ENCODE measurements at places on chromosomes 7 and 10. TPM values are rescaled to one million over a fixed set of nuclear protein-coding genes. Genes with fewer than 3 reads are reported as not detected.
A peak's percentile ranks its signal among the peaks of the same experiment; 100 is the strongest.

DNA sequence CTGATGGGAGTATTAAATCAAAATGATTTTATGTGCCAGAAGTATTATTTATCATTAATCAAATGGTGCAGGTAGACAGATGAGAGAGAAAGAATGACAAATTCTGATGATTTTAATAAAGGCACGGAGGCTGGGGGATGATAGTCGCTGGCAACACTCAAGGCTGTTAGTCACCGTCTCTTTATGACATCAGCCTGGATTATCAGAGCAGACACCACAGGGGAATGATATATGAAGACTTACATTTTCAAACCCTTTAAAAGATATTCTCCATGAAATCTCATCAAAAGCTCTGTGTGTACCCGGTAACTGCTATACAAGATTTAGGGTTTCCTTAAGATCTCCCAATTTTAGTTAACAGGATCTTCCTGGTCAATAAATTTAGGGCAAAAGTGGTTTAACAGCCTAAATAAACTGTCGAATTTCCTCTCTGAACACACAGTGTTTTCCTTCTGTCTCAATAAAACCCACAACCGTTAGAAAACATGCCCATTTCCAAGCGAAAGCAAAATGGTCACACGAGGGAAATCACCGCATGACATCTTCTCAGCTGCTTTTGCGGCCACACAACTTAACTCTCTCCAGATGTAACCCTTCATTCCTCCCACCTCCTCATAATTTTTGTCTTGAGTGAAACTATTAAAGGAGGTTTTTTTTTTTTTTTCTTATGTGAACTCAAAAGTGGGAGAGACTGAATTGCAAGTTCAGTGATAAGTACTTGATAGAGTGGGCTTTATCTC, 133.2 kb upstream of the FAM171A1 start:
- DNase-seq = peak; percentile 10

- peak; percentile 87 for DNase-seq
Observed at GRCh38 chr7:55441774-55442522, 76.8 kb downstream of the LANCL2 start.

GRCh38 chr10:93178226-93178625, 104.5 kb downstream of the CYP26A1 start:
- no peak for DNase-seq

The SPAM1 gene
- not detected for total RNA-seq

The TEX36 gene
- total RNA-seq = not detected

GRCh38 chr7:111735661-111736551, 173.6 kb upstream of the IMMP2L start:
- peak; percentile 76 for DNase-seq

The LRRC17 gene
- 1,308 TPM for total RNA-seq

The NRG3 gene
- not detected for total RNA-seq

DNA sequence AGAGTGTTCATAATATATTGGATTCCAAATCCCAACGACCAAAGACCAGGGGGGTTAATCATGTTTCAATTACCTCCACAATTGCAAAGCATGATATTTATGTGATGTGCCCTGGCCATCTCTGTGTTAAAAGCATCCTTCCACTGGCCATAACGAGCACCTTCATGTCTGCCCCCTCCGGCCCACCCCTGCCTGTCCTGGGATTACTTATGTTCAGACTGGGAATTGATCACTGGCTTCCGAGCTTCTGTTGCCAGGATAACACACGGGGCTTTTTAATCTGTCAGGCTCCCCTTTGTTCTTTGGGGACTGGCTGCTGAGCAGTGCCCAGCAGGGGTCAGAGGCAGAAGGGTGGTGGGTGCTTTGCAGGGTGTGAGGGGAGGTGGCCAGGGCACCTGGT, 13.7 kb upstream of the CHST15 start:
- no peak for DNase-seq

The POLR3A gene
- 15.3 TPM for total RNA-seq

The DYDC2 gene
- not detected for total RNA-seq

DNA sequence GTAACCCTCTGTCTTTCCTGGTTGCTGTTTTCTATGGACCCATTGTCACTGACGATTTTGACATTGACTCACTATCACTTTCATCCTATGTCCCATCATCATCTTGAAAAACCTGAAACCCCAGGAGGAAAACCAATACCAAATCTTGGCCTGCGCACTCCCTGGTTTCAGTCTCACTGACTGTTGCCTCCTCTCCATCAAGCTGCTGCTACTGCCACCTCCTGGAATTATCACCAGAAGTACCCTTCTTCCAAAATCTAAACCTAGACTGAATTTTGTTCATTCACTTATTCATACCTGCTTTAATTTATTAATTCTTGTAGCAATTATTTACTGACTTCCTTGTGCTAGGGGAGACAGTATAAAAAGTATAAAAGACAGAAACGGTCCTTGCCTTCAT, 44.5 kb upstream of the ACBD5 start:
- no peak for DNase-seq

The GBX1 gene
- total RNA-seq = not detected

The MGAM2 gene
- not detected for total RNA-seq

- no peak for DNase-seq
Observed at GRCh38 chr7:156675721-156676120, 35.1 kb downstream of the RNF32 start.

DNA sequence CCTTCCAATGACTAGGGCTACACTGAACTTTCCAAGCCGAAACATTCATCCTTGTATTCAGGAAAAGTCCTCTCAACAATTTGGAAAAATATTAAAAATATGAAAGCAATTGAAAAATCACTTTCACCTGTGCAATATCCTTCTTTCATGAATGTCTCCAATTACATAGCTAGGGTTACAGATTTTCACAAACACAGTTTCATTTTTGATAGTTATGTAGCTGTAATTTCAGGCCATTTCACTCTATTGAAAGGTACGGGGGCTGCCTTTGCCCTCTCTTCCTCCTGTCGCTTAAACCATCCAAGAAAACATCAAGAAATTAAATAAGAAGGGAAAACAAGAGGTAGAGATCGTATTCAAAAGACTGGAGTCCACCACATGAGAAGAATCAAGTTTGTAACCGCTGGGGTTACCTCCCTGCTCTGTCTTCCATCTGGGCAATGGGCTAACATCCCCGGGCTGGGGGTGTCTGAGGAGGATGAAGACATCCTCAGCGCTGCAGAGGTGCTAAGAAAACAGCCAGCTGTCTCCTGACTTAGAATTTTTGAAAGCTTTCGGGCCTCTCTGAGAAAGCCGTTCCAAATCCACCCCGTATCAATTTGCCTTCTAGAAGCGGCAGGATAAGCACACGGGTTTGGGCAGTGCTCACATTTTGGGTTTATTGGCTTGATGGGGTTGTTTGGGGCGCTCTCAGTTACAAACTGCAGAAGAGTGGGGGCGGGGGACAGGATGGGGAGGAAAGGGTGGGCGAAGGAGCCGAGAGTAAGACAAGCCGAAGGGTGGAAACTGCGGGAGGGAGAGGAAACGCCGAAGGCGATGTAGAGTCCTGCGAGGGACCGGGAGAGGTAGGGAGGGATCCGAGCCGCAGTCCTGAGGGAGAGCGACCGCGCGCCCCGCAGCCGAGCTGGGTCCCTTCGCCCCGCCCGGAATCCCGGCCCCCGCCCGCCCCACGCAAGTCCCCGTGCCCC, 24.3 kb upstream of the VAX1 start:
- no peak for DNase-seq

The CFAP70 gene
- total RNA-seq = 0.45 TPM

The DPYSL4 gene
- total RNA-seq = 22.4 TPM

GRCh38 chr7:153628825-153629224, 423.4 kb upstream of the DPP6 start:
- DNase-seq = no peak

The TDRD1 gene
- total RNA-seq = 0.06 TPM

The DENND2A gene
- not detected for total RNA-seq

GRCh38 chr10:36017137-36017536, 375.0 kb upstream of the FZD8 start:
- DNase-seq = no peak

GRCh38 chr7:45021604-45022296, 21.7 kb downstream of the CCM2 start:
- DNase-seq = peak; percentile 98

The RAPGEF5 gene
- total RNA-seq = 0.06 TPM

- no peak for DNase-seq
Observed at GRCh38 chr10:13338390-13339110, 9.5 kb downstream of the SEPHS1 start.

The GNAI1 gene
- total RNA-seq = 84.0 TPM

- DNase-seq = no peak
Observed at GRCh38 chr10:130422366-130423324, 286.5 kb downstream of the GLRX3 start.

DNA sequence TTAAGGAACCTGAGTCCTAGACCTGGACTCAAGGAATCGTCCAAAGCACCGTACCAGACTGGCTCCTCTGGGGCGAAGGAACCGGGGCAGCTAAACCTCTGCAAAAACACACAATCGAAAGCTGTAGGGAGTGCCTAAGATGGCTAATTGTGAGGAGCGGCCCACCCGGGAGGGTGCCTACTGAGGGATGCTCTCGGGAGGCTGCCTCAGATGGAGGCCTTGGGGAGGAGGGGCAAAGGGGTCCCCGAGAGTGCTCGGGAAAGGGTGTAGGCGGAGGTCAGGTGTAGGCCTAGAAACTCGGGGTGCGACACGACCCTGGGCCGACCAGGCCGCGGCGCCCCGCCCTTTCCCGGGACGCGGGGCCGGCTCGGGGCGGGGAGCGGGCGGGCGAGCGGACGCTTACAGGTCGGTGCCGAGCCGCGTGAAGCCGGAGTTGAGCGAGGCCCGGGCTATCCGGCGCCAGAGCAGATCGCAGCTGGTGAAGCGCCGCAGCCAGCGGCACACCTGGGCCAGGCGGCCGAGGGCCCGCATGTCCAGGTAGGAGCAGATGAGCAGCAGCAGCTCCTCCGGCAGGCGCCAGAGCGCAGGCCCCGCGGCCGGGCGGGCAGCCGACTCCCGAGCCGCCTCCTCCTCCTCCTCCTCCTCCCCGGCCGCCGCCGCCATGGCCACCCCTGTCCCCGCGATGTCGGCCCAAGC, 844 bp downstream of the FBXW4 start:
- DNase-seq = peak; percentile 48

The CTNNA3 gene
- total RNA-seq = 0.19 TPM

The TMEM139 gene
- total RNA-seq = not detected

- DNase-seq = peak; percentile 93
Observed at GRCh38 chr7:121313793-121314676, 14.8 kb upstream of the WNT16 start.

The RARRES2 gene
- 9.4 TPM for total RNA-seq

The CCDC126 gene
- 12.6 TPM for total RNA-seq

DNA sequence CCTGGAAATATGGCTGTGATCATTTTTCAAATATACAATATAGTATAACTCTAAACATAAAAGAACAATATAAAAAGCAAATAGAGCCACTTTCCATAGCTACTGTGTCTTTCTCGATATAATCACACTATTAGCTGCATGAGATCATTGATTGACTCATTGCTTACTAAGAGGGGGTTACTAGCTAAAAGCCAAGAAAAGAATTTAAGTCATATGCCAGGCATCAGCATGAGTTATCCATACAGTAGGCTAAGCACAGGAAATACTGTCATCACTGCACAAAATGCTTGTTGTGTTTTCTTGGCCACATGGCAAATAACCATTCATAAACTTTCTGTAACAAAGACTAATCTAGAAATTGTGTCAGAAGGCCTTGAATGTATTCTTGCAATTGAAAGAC, 18.8 kb upstream of the ABCB5 start:
- DNase-seq = peak; percentile 81

The IQUB gene
- 0.26 TPM for total RNA-seq

DNA sequence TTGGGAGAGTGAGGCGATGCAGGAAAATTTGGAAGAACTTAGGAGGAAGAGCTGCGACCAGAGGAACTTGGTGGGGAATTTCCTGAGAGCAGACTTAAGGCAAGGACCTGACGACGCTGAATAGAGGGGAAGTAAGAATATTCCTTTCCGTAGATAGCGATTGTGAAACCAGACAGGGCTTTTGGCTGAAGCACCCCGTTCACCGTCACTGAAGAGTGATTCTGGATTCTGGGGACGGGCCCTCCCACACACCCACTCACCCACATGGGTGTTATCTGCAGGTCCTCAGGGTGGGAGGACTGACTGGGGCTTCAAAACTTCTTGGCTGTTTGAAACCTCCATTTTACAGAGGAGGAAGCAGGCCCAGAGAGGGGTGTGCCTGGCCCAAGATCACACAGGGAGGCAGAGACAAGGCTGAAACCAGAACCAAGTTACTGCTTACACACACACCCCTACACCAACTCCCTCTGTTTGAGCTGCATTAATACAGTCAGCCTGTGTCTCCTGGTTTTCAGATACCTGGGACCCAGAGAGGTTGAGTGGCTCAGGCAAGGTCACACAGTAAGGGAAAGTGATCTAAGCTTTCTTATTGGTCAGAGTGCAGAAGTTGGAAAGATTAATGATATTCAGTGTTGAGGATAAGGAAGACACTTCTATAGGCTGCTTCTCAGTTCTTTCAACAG, 37.2 kb upstream of the CDH23 start:
- no peak for DNase-seq

DNA sequence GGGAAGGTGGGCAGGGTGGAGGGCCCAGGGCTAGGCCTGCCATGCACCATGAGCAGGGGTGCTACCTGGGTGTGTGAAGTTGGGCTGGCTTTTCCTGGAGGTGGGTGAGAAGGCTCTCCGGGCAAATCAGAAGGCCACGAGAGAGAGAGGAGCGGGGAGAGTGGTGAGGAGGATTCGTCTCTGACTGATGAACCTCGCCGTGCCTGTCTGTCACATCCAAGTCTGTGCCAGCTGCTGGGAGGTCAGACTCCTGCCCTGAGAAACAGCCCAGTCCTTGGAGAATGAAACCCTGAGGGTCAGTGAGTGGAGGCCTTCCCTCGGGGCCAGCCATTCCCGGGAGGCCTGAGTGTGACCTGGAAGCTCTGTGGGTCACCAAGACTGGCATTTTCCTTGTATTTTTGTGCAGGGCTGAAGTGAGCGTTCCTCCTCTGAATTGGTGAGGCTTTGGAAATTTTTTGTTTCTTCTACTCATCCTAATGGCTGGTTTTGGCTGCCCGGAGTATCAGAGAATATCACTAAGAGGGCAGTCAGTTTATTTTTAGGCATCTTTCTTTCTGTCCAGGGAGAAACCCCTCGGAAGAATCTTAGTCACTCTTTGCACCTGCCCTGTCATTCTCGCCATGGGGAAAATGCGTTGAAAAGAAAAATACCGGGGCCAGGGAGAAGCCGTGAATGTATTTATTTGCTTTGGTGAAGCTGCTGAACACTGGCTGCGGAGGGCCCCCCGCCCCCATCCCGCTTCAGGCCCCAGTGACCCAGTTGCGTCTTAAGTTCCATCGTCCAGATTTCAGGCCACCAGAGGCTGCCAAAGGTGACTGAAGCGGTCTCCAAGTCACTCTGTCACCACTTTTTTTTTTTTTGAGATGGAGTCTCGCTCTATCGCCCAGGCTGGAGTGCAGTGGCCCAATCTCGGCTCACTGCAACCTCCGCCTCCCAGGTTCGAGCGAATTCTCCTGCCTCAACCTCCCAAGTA, 6.5 kb upstream of the AP5Z1 start:
- peak; percentile 81 for DNase-seq

The ERLIN1 gene
- 74.7 TPM for total RNA-seq

The MSS51 gene
- 1.4 TPM for total RNA-seq

- DNase-seq = peak; percentile 17
Observed at GRCh38 chr7:82172017-82172416, 271.6 kb downstream of the CACNA2D1 start.

The PSD gene
- total RNA-seq = 0.46 TPM
